8988T (cell line): ENCODE measurements at places on chromosomes 2 and 18.

GRCh38 chr2:98172150-98172765 lies 85.3 kb downstream of the VWA3B start:
- DNase-seq, result no peak

GRCh38 chr2:156331572-156332283 lies 793 bp downstream of the NR4A2 start:
- DNase-seq, result no peak

DNA sequence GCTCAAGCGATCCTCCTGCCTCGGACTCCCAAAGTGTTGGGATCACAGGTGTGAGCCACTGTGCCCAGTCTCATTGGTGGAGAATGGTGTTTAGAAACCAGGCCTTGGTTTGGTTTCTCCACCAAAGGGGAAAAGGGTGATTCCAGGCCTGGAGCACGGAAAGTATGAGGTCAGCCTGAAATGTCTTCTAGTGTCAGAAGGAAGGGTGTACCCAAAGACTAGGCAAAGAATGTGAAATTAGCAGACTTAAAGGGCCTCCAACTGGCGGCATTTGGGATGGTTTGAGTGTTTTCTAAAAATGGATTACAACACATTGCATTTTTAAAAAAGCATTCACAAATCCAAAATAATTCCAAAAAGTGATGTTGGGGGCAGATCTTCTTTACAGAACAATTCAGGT lies 139.6 kb downstream of the SH3BP4 start:
- DNase-seq, result no peak

GRCh38 chr18:46318356-46318755 lies 214.2 kb downstream of the HAUS1 start:
- DNase-seq, result no peak

DNA sequence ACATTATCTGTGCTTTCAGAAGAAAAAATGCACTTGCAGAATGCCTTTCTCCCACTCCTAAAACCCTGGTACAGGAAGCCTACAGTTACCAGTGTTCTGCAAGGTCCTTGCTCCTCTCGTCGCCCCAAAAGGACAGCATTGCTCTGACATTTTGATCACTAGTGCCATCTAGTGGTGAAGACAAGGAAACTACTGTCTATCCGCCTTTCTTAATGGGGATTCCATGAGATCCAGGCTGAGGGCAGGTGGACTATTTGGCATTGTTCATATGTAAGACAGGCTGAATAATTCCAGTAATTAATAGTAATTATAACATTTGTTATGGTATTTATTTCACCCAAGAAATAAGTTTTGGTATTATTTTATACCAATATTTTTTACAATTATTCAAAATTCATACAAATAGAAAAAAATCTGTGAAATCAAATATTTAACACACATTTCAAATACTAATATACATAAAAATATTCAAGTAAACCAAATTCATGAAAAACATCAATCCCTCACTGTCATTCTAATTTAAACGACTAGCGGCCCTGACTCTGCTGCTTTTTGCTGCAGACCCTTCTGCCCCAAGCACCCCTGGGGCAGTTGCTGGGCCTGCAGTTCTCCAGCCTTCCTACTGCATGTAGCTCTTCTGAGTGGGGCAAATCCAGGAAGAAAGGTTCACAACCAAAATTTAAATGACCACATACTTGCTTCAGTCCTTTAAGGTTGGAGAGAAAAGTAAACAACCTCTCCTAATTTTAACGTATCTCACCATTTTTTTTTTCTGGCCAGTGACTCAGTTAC lies 19.0 kb downstream of the TPGS2 start:
- peak; percentile 28 for DNase-seq

- DNase-seq, result no peak
These were observed 5.1 kb upstream of the GPR155 start for GRCh38 chr2:174491947-174492346.

DNA sequence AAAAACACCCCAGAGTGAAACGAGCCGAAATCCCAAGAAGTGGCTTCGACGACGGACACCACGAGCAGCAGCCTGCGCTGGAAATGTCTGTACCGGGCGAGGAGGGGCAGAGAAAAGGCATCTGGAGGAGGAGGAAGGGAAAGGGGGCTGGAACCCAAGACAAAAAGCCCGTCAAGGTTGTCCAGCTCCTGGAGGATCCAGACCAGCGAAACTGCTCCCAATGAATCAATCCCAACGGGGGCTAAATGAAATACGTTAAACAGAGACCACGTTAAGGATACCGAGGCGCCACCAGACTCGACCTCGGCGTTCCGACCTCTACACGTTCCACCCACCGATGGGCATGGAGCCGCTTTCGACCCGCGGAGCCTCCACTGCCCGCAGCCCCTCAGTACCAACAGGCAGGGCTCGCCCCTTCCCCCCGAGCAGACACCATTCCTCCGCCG lies 400 bp downstream of the CCDC88A start:
- no peak for DNase-seq

DNA sequence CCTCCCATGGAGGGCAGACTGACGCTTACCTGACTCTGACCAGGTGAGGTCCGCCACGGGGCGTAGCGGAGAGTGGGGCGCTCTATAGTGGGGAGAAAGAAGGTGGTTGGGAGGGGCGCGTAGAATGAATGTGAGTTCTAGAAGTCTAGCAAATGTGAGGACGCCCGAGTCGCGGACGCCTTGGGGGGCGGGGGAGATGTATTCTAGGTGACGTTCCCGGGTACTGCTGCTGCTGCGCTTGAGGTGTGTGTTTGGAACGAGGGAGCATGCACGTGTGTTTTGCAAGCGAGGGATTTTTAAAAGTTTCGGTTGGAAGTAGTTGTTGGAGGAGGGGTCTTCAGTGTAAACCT lies 758 bp downstream of the RIF1 start:
- no peak for DNase-seq

DNA sequence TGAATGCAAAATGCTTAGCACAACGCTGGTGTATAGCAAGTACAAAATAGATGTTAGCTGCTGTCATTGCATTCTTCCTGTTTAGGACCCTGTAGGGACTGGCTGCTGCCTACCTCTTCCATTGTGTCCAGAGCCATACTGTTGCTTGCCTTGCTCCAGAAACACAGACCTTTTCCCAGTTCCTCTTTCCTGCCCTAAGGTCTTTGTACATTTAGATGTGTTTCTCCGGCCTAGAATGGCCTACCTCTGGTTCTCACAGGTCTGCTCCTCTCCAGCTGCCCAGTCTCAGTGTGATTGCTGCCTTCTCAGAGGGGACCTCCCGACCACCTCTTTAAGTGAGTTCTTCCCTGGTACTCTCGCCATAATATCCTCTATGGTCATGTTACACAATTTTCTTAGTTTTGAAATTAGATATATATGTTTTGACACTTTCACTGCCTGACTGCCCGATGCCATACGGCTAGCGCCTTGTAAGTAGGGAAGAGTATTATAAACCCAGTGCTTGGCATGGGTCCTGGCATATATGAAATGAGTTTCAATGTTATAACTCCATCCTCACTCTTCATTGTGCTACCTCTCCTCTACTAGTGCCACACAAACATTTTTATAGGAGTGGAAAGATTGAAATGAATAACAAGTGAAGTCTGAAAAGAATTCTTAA lies 48.3 kb downstream of the RFTN2 start:
- DNase-seq, result no peak

DNA sequence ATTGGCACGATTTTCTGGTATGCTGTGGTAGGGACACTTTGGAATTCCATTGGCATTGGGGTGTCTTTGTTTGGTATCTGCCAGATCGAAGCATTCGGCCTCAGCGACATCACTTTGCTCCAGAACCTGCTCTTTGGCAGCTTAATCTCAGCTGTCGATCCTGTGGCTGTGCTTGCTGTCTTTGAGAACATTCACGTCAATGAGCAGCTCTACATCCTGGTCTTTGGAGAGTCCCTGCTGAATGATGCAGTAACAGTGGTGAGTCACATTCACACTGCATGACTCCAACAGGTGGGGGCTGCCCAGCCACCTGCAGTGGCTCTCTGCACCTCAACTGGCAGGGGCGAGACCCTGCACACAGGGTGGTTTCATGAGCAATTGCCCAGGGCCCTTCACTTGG lies 38.4 kb downstream of the SLC9A2 start:
- DNase-seq, result no peak

DNA sequence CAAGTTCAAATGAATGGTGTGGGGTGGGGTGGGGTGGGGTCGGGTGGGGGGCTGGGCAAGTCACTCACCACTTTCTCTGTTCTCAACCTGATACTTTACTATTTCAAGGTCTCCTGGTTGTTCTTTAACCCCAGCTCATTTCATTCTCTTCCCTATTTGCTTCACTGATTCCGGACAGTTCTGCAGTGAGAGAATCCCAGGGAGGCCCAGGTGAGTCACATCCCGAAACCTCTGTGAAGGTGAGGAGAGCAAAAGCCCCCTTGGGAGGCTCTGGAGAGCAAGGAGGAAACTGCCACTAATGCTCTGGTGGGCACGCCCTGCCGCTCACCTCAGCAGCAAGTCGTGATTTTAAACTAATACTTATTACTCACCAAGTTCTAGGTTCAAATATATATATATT lies 8.9 kb downstream of the EDAR start:
- DNase-seq, result no peak

DNA sequence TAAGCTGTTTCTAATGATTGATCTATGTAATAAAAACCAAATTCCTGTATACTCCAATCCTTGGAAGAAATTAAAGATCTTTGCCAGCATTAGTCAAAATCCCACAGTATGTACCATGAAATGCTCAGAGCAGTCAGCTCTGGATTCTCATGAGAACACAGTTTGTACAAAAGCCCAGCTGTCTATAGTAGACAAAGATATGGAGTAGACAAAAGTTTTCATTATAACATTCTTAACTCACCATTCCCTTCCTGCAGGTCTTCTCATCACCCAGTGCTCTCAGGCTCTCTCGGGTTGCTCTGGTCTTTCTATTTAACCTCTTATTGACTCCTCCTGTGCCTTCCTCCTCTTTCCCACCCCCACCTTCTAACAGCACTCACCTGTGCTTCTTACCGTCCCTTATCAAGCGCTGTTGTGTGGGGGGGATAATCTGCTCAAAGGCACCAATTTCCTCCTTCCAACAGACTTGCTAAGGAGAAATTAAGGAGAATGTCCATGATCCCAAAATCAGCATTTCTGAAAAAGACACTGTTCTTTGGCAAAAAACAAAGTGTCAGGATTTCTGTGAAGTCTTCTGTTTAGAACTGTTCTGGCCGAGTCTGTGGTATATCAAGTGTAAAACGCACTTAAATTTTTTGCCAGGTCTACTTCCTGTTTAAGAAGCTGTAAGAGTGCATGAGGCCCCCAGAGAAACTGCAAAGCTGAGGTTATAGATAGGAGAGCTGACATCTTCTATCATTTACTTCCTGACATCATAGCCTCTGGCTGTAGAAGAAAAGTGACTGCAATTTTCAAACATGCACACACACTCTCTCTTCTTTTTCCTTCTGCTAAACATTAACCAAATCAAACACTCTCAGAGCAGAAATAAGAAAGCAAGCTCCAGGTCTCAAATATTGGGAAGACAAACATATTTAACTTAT lies 144.1 kb downstream of the EVA1A start:
- DNase-seq, result no peak

DNA sequence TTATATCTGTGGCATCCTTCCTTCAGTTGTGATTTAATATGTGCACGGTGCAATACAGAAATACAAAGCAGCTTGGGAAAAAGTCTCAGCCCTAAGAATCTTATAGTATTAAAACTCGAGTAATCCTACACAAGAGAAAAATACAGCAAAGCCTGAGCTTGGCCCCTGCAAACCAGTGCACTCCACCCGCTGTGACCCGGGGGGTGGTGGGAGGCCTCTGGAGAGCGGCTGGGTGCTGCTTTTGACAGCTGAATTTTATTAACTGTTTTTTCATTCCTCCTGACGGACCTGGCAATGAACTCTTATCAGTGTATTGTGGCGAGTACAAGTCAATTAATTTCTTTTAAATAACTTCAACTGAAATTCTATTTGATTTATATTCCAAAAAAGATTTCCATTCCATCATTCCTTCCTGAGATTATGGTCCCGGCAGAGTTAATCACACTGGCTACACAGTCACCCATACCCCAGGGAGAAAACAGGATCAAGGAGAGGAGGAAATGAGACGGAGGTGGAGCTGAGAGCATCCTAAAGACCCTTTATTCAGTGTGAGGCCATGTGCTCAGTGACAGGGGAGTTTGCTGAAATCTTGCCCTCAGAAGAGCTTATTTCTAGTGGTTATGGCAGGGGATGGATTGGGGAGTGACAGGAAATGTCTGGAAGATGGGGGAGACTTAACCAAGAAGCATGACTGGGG lies 124.8 kb downstream of the KLHL29 start:
- no peak for DNase-seq

- no peak for DNase-seq
These were observed 24.8 kb downstream of the FMNL2 start for GRCh38 chr2:152359573-152360363.

- DNase-seq, result no peak
These were observed 14.7 kb downstream of the ZC3H6 start for GRCh38 chr2:112290088-112290487.

DNA sequence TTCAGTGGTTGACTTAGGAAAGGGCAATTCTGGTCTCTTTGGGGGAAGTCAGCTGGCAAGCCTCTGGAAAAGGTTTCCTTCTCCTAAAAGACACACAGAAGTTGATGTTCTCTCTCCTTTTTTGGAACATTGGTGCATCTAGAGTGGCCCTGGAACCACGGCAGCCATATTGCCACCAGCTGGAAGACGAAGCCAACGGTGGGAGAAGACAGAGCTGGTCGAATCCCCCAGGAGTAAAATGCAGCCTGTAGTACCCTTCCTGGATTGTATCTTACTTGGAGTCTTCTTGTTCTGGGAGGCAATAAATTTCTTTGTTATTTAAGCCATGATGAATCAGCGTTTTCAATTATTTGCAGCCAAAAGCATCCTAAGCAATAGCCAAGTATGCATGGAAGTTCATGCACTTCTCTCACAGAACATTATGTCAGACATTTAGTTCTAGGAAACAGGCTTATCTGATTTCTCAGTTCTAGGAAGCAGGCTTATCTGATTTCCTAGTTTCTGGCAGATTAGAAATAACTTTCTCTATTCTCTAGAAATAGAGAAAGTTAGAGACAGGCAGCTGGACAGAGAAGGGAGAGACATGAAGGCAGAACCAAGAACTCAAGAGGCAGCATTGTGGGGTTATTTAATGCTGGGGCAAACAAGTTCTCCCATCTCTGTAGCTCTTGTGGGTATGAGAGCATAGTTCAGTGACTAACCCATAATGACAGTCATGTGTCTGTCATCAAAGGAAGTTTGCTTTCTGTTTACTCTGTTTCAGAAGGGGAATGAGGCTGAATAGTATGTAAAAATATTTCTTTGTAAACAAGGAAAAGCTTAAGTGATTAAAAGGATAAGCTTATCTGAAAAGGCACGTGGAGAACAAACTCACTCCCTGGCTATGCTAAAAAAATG lies 40.5 kb upstream of the NABP1 start:
- no peak for DNase-seq

- no peak for DNase-seq
These were observed 630.5 kb upstream of the FANCL start for GRCh38 chr2:58871469-58872142.

DNA sequence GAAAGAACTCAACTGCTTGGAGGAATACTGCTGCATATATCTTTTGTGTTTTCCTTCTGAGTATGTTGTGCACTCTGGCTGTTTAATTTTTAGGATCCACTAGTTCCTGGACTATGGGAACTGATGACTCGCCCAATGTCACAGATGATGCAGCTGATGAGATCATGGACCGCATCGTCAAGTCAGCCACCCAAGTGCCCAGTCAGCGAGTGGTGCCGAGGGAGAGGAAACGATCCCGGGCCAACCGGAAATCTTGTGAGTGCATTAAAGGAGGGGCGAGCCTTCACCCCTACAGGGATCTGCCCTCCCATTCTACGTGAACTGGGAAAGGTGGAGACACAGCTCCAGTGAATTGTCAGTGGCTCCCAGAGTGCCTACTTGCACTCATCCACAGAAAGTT lies 59.6 kb downstream of the TPGS2 start:
- no peak for DNase-seq

- no peak for DNase-seq
These were observed 5.0 kb downstream of the FZD7 start for GRCh38 chr2:202038471-202039277.
